Gastroesophageal sphincter (tissue), 4 donors: ENCODE measurements at places on chromosomes 3 and 15.

DNA sequence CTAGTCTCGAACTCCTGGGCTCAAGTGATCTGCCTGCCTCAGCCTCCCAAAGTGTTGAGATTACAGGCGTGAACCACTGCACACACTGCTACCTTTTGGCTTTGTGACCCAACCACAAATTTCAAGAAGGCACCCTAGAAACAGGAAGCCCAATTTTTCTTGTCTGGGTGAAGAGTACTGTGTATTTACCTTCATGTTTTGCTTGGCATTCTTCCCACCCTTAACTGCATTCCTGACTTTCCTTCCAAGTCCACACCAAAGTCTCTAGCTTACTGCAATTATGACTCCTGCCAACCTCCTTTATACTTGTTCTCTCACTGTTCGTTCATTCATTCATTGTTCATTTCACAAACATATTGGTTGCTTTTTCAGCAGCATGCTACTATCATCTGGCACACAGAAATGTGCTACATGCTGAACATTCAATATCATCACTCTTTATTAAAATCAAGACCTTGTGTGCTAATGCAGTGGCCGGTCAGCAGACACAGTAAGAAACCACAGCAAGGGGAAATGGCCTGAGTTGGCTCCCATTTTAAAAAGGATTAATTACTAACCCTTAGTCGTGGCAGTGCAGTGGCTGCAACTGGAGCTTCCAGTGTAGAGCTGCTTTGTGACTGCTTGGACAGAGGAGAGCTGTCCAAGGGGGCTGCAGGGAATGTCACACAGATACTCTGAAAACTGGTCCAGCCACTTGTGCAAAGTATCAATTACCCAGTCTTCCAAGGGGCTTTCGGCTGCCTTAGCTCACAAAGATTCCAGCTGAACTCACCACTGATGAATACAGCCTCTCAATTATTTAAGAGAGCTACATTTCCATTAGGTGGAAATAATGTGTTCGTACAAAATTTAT is 94.0 kb downstream of the ETFA start:
- ATAC-seq = no peak

DNA sequence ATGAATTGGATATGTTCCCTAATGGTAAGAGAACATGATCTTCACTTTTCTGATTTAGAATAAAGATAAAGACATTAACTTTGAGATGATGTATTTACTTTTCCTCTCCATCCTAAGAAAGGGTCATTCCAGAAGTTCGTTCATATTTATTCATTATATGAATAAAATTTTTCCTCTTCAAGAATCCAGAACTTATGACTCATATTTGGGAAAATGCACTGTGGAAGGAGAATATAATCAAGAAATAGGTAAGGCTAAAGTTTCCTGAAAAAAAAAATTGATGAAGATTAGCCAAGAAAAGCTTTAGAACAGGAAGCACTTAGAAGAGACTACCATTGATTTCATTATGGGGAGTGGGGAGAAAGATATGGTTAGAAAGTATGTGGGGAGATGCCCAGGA is 36.5 kb upstream of the CBLB start:
- ATAC-seq = no peak

DNA sequence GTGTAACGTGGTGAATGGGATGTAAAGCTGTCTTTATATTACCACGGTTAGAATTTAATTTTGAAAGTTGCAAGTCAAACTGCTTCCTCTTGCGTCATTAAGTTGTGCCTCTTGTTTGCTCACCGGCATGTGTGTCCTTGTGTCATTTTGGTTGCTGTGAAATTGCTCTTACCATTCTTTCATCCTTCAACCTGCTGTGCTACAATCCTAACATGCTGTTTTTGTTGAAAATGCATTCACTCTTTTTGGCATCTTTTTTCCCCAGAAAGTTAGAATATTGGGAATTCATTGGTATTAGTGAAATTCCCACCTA is 164.7 kb downstream of the PGPEP1L start:
- no peak for ATAC-seq

- ATAC-seq = peak; percentile 73
Observed at GRCh38 chr3:113105093-113105449, 106.3 kb upstream of the BOC start.

- no peak for ATAC-seq
Observed at GRCh38 chr3:85801955-85802354, 843.2 kb downstream of the CADM2 start.

- ATAC-seq = no peak
Observed at GRCh38 chr15:38721568-38721945, 156.9 kb upstream of the RASGRP1 start.

DNA sequence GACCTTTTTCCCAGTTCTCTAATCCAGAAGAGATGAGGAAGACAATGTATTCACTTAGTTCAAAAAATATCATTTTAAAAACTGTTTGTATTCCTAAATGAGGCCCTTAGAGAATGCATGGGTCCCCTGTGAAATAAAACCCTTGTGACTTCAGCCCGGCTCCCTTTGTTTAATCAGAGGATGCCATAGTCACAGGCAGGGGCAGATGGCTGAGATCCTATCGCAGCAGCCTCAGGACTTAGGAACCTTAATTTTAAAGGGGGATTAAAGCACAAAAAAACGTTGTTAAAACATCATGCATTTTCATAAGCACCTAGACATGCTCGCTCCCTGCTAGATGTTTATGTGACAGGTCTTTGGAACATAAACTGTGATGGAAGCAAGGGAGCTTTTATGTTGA is 176.6 kb downstream of the IL20RB start:
- ATAC-seq = no peak

DNA sequence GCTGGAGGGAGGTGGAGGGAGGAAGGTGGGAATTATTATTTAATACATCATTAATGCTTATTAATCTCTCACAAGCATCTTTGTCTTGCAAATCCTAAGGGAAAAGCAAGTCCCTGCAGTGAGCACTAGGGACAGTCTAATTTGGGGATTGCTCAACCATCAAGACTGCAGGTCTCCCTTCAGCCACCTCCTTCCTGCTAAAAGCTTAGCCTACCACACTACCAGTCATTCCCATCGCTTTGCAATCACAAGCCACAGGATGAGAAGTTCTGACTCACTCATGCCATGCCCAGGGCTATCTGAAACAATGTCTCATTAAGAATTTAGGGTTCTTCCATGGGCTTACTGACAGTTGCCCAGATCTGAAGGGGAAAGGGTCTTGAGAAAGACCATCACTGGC is 51.0 kb upstream of the EIF1B start:
- ATAC-seq = no peak

DNA sequence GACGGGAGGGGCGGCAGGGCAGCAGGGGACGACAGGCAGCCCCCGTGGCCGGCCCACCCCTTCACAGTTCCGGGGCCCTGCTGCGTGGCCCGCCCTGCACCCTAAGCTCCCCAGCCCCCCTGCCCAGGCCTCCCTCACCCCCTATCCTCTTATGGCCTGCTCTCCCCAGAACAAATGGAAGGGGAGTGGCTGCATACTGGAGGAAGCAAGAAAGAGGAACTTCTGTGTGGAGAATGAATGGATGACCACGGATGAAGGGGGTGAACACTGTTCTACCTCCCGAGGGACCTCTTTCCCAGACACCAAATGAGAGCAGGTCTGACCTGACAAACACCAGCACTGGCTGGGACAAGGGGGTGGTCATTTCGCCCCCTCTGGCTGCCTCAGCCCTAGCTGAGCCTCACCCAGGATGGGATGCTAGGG is 25.0 kb downstream of the SEC61A1 start:
- no peak for ATAC-seq

DNA sequence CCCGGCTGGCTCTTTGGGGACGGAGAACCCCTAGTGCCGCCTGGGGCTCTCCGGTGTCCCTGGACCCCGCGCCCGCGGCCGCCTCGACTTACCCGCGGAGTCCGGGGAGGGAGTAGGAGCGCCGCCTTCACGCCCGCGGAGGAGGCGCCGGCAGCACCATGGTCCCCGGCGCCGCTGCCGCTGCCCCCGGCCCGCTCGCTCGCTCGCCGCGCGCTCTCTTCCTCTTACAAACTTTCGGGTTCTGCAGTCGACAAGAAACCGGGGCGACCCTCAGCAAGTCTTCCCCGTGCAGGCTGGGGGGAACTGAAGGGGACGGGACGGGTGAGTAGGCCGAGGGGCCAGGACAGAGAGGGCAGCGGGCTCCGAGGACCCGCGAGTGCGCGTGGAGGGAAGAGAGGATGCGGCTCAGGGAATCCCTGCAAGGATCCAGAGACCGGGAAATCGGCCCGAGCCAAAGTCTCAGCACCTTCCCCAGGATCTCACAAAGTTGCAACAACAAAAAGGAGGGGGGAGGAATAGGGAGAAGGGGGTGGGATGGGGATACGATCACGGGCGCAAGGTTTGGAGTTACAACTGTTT is 2.0 kb downstream of the FOXP1 start:
- ATAC-seq = peak; percentile 2

- ATAC-seq = no peak
Observed at GRCh38 chr3:112046599-112046998, 12.1 kb downstream of the TMPRSS7 start.

GRCh38 chr3:118977671-118978392 is 56.8 kb downstream of the IGSF11 start:
- no peak for ATAC-seq

DNA sequence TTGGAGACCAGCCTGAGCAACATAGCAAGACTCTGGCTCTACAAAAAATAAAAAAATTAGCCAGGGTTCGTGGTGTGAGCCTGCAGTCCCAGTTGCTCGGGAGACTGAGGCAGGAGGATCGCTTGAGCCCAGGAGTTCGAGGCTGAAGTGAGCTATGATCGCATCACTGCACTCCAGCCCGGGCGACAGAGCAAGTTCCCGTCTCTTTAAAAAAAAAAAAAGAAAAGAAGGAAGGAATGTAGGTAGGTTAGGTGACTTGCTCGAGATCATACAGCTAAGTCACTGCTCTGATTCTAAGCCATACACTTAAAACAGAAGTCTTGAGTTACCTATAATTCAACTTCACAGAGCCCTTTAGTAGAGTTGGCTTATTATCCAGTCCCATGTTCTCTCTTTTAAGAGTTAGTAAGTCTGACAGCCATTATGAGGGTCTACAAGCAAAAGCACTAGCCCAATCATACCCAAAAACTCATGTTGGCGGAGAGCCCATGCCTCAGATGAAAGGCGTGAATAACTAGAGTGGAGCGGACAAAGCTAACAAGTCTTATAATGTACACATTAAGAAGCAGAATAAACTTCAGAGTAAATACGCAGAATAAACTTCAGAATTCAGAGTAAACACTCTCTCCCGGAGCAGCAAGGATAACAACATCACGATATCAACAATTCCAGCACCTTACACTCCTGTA is 768 bp downstream of the AAGAB start:
- ATAC-seq = no peak

DNA sequence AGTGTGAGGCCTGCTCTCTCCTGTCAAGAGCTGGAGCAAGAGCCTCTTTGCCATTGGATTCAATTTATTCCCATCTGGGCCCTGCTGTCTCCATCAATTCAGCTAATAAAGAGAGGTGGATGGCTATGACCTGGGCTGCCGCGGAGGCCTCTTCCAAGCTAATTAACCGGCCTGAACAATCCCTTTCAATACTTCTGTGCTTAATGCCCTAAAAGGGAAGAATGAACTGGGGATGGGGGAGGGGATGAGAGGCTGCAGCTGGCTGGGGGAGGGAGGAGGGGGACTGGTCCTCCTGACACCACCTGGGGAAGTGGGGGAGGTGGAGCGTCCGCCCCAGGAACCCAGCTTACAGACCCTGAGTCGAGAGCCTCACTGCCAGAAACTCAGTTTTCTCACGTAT is 33.4 kb upstream of the PRR23E start:
- no peak for ATAC-seq

DNA sequence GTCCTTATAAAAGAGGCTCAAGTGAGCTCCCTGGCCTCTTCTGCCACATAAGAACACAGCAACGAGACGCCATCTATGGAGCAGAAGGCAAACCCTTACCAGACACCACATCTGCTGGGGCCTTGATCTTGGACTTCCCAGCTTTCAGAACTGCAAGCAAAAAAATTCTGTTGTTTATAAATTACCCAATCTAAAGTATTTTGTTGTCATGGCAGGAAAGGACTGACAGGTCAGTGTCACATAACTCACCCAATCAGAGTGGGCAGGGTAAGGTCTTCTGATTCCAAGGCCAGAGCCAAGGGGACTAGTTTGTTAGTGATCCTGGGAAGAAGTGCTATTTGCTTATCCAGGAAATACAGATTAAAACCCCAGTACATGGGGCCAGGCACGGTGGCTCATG is 98.9 kb downstream of the HMG20A start:
- ATAC-seq = no peak
